Hindlimb muscle (tissue), 1 donor: ENCODE measurements at places on chromosomes 13 and 19. TPM values are rescaled to one million over a fixed set of nuclear protein-coding genes. Genes with fewer than 3 reads are reported as not detected.

- no peak for DNase-seq
These were observed 36.9 kb downstream of the ELL start for GRCh38 chr19:18484992-18485391.

GRCh38 chr19:8355631-8356402 lies 8.1 kb upstream of the ANGPTL4 start:
- DNase-seq, result no peak

DNA sequence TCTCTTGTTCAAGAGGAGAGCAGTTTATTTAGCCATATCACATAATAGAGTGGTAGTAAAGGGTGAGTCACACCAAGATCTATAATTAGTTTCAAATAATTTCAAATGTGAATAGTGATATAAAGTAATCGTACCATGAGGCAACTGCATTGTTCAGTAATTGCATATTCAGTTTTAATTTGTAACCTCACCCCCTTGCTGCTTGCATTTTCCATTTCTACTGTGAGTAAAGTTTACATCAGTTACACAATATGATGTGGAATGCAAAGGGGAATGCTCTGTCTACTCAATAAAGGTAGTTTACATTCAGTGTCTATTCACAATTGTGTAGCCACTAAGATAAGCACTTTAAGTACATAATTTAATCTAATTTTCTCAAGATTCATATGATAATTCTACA lies 1695.7 kb upstream of the SPRY2 start:
- DNase-seq, result no peak

DNA sequence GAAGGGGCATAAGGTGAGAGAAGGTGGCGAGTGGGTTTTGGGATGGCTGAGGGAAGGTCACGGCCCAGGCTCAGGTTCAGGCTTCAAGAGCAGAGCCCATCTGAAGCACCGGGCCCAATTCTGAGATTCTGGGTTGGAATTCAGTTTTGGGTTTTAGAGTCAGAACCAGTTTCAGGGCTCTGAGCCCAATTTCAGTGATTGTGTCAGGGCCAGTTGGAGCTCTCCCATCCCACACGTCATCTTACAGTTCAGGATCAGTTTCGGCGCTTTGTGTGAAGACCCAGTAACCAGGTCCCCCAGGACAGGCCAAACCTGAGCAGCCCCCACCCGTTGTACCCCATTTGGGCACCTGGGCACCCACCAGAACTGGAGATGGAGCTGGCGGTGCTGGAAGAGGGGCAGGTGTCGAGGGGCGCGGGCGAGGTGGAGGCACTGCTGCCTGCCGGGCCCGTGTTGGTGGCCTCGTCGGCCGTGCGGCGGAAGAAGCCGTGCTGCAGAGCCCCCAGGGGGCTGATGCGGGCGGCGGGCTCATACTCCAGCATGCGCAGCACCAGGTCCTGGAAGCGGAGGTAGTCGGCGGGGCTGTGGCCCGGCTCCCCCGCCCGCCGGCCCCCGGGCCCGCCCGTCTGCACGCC lies 7.5 kb downstream of the DYRK1B start:
- no peak for DNase-seq

GRCh38 chr19:10603084-10603872 lies 16.2 kb upstream of the AP1M2 start:
- no peak for DNase-seq

- no peak for DNase-seq
These were observed 128.7 kb downstream of the UGGT2 start for GRCh38 chr13:95924389-95924994.

- peak; percentile 39 for DNase-seq
These were observed 385.4 kb upstream of the PRR20A start for GRCh38 chr13:56755181-56755935.

- no peak for DNase-seq
These were observed 1258.6 kb downstream of the PCDH9 start for GRCh38 chr13:65971541-65971940.

The NCR1 gene
- polyA plus RNA-seq, result 0.35 TPM

DNA sequence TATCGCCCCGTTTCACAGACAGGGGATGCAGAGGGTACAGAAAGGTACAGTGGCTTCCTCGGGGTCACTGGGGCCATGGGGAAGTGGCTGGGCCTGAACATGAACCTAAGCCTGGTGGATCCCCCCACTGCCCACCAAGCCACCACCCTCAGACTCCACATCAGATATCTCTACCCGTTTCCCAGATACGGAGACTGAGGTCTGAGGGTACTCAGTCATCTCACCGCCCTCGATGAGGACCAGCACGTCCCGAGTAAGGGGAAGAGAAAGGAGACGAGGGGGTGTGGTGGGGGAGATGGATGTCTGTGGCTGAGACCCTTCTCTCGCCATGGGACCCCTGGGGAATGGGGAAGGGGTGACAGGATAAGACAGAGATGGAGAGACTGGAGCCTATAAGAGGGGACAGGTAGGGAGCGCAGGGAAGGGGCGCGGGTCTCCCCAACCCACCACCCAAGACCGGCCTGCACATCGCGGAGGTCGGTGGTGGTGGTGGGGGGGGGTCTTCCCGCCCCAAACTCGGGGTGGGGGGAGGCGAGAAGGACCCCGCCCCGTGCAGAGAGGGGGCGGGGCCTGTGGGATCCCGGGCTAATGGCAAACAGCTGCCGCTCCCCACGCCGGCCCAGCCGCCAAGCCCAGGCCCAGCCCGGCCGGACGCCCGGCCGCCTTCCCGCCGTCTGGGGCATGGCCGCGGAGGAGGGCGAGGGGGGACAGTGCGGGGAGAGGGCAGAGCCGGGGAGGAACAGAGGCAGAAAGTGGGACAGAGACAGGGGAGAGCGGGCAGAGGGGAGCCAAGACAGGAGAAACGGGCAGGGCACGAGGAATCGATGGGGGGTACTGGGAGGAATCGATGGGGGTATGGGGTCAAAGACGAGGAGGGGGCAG lies 698 bp downstream of the KANK2 start:
- DNase-seq, result peak; percentile 67

DNA sequence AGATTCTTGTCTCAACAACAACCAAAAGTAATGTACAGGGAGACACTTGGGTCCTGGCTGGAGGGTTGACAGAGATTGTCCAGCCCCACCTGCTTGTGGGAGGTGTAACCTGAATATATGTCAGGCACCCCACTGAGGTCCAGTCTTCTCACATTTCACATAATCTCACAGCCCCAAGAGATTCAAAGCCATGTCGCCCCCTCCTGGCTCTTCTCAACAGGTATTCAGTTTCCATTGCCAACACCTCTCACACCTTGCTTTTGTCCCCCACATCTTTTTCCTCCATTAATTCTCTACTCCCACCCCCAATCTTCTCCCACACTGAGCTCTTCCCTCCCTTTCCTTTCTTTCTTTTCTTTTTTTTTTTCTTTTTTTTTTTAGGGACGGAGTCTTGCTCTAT lies 11.2 kb downstream of the UNC13A start:
- no peak for DNase-seq

DNA sequence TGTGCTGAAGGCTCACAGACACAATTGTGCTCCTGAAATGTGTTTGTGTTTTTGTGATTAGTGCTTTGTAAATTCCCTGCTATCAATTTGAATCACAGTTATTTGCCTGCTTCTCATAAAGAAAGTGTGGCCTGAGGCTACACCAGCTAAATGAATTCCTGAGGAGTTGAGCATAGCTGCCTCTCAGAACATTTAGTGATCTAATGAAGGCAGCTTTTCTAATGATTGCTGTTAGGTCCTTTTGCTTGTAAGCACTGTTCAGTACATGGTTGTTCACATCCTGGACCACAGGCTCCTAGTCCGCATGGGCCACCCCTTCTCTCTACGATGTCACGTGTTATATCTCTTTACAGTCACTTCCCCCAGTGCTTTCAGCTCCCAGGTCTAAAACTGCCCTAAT lies 238.2 kb downstream of the B3GLCT start:
- no peak for DNase-seq

- DNase-seq, result no peak
These were observed 884 bp upstream of the CBY2 start for GRCh38 chr13:45700971-45701900.

GRCh38 chr19:45245334-45245787 lies at the start of gene EXOC3L2:
Gene EXOC3L2 (minus strand): TSS chr19:45245407. CDS start chr19:45239045, 6,362 bp downstream.
- DNase-seq, result peak; percentile 47
